CD4-positive, alpha-beta T cell treated with Interleukin-4 for 4 hours (primary cell): ENCODE measurements at places on chromosomes 3 and 15.

DNA sequence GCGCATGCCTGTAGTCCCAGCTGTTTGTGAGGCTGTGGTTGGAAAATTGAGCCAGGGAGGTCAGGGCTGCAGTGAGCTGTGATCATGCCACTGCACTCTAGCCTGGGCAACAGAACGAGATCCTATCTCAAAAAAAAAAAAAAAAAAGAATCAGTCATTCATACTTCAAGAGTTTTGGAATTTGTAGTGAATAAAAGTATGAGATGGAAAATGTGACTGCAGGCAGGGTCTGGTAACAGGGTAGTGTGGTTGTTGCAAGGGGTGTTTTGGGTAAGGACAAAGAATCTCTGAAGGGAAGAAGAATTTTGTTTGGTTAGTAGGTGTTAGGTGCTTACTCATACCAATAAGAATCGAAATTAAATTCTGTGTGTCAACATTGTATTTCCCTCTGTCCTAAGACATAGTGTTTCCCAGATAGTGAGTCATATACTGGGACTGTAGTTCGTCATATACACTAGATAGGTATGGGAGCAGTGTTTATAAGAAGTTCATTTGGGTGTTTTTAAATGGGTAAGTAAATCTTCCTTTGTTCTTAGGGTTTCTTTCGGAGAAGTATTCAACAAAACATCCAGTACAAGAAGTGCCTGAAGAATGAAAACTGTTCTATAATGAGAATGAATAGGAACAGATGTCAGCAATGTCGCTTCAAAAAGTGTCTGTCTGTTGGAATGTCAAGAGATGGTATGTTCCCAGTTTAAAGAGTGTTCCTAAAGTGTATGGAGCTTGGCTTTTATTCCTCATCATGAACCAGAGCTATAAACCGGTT lies 14.2 kb downstream of the NR1D2 start:
- DNase-seq: no peak

GRCh38 chr3:16359331-16359730 lies 94.3 kb downstream of the OXNAD1 start:
- DNase-seq: no peak

DNA sequence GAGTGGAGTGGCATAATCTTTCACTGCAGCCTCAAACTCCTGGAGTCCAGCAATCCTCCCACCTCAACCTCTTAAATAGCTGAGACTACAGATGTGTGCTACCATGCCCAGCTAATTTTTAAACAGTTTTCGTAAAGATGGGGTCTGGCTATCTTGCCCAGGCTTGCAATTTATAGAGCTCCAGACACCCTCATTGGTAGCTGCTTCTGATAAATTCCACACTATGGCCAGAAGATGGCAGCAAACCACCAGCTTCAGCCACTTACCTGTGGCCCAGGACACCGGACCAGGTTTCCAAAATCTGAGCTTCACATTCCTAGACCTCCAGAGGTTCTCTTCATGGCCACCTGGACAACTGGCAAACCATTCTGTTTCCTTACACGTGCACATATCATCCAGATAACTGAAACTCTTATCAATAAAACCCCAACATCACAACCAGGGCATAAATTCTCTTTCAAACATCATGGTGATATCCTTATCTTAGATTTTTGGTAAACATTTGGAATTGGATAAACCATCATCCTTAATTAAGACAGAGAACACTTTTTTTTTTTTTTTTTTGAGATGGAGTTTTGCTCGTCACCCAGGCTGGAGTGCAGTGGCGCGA lies 28.9 kb downstream of the FBXW12 start:
- peak; percentile 76 for DNase-seq

DNA sequence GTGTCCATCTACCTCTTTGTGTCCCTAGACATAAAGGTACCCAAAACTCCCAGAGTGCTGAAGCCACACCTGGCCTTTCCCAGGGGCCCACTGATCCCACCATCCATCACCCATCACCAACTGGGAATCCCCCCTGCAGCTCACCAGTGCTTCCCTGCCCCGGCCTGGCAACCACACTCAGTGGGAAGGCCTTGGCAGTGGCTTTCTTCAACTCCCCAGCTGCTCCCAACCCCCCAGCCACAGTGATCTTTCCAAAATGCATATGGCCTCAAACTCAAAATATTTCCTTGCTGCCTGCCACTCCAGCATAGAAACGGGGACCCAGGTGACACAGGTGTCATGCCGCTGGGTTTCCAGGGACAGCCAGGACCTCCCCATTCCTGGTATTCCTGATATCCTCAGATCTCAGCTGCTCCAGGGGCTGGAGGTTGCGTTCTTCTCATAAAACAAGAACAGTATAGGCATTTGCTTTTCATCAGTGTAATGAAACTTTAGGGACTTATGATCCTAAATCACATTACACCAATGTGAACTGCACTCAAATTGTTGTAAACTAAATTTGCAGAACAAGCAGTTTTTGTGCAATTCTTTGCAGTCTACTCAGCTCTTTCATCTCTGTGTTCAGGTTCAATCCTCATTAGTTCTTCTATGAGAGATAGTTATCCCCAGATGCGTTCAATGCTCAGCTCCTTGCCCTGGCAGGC lies 1.3 kb downstream of the OCA2 start:
- no peak for DNase-seq

DNA sequence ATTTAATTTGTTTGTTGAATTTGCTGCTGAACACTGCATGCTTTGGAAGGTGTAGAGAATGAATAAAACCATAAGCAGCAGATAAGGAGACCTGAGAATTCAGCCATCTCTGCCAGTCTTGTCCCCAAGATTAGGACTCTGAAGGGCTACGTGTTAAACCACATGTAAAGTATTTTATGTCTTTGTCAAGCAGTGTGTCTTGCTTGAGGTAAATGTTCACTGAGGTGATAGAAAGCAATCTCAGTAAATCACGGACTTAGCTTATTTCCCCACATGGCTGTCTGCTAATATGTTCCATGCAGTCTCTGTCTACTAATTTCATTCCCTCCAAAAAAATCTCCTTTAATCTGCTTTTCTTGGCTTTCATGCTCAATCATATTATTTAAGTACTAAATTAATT lies 467.1 kb downstream of the RAP2B start:
- no peak for DNase-seq

- no peak for DNase-seq
Observed at GRCh38 chr3:15181511-15181910, 24.5 kb upstream of the CAPN7 start.

DNA sequence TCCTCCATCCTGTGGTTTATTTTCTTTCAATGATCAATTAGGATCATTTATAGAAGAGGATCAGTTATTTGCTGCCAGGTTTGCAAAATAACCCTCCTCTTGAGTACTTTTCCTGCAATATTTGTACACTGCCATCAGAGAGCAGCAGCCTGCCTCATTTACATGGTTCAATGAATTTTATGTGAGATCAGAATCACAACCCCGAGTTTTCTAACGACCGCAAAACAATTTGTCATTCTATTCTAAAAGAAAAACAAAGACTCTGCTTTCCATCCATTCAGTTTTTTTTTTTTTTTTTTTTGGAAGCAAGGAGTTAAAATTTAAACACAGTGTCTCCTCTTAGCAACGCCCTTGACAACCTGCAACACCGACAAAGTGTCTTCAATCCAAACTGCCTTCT lies 146.9 kb downstream of the RAB11A start:
- no peak for DNase-seq

- DNase-seq: no peak
Observed at GRCh38 chr15:72034859-72035650, 82.9 kb downstream of the MYO9A start.

DNA sequence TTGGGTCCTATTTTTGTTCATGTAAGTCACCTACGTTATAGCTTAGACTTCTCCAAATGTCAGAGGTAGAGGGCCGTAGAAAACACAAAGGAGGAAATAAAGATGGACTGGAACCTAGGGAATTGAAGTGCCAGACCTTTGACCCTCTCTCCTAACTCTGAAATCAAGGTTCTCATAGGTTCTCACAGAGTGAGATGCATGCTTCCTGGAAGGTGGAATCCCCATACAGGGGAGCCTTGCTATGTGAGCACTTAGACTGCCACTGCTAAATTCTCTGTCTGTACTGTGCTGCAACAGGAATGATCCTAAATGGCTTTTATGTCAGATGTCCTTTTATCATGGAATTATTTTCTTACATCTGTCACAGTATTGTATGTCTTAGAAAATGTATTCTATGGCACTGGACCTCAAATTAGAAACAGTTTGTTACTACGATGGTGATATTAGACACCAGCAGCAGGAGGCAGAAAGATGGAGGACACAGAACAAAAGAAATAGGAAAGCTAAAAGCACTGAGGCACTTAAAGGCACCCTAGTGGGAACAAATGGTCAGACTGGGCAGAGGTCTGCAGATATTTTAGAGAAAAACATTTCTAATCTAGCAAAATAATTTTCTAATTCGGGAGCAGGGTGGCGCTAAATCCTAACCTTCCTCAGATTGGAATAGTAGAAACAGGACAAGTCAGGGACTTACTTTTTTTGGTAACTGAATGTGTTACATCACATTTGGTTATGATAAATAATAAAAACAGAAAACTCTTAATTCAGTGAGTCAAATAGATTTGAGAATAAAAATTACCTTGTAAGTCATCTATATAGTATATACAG lies 60.2 kb upstream of the CDAN1 start:
- DNase-seq: no peak

GRCh38 chr3:86949850-86950249 lies 41.1 kb downstream of the VGLL3 start:
- no peak for DNase-seq

DNA sequence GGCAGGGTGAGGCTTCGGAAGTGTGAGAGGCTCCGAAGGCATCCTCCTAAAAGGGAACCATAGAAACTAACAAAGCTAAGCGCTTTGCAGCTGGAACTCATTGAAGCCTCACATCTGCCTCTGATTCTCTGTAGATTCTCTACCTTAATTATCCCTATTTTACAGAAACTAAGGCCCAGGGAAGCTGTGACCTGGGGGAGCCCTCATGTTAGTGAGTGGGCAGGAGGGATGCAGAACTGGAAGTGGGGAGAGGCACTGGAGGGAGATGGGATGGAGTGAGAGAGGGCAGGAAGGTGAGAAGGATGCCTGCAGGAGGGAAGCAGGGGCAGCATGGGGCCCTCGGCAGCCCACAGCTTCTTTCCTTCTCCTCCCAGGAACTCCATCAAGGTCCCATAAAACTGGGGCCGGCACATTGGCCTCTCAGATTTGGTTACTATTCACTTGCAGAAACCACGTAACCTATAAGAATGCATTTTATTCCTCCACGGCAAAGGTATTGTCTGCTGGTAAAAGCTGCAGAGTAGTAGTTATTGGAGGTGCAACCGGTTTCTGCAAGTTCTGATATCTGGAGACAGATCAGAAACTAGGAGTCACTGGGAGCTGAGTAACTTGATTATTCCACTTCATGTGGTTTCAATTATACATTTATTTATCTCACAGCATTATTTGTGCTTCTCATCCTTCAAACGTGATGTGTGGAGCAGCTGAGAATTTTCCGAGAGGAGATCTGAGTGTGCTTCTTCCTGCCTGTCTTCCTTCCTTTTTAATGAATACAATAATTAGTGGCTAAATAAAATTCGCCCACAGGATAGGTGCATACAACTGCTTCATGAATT lies 24.0 kb upstream of the CHCHD6 start:
- no peak for DNase-seq

DNA sequence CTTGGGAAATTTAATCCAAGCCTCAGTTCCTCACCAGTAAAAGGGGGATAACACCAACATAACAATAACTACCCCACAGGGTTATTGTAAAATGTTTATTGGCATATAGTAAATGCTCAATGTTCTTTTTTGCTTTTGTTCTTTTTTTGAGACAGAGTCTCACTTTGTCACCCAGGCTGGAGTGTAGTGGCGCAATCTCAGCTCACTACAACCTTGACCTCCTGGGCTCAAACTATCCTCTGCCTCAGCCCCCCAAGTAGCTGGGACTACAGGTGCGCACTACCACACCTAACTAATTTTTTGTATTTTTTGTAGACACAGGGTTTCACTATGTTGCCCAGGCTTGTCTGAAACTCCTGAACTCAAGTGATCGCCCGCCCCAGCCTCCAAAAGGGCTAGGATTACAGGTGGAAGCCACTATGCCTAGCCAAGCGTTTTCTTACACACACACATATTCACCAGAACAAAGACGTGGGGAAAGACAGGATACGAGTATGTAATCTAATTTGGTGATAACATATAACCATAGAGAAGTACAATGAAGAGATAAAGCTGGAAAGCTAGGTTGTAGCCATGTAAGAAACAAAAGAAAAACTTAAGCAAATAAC lies 11.7 kb downstream of the STAG1 start:
- no peak for DNase-seq

GRCh38 chr3:42712688-42713372 lies 10.2 kb upstream of the HHATL start:
- no peak for DNase-seq

DNA sequence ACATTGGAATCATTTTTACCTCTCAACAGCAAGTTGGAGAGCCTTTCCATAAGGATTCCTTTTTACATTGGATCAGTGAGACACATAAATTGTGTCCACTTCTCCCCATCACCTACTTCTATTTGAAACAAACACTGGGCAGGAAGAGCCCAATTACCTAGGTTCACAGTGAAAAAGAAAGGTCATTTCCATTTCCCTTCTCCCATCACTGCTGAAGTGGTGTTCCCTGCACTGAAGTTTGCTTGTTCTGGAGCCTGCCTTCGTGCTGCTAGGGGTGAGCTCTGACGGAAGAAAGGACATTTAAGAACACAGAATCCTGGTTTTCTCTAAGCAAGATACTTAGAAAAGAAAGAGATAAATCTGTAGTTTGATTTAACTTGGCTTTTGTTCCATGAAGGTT lies 123.8 kb upstream of the ZBTB20 start:
- DNase-seq: no peak

DNA sequence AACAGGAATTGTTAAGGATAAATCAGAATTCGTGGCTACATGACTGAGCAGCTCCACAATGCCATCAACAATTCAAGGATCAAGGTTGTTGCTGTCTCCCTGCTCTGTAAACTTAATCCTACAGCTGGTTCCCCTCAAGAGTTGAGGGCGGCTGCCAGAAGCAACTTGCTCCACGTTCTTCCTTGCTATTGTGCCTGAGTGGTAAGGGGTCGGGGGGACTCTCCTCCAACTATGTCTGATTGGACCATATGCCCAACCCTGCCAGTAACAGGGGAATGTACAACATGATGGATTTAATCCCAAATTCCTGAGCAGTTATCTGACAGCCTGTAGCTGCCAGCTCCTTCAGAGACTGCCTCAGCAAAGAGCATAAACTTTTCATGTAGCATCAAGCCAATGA lies 37.9 kb upstream of the MECOM start:
- DNase-seq: no peak

- DNase-seq: no peak
Observed at GRCh38 chr3:135272026-135272669, 477.1 kb downstream of the EPHB1 start.
